ENCODE measurements at places on chromosomes 7 and 10.

DNA sequence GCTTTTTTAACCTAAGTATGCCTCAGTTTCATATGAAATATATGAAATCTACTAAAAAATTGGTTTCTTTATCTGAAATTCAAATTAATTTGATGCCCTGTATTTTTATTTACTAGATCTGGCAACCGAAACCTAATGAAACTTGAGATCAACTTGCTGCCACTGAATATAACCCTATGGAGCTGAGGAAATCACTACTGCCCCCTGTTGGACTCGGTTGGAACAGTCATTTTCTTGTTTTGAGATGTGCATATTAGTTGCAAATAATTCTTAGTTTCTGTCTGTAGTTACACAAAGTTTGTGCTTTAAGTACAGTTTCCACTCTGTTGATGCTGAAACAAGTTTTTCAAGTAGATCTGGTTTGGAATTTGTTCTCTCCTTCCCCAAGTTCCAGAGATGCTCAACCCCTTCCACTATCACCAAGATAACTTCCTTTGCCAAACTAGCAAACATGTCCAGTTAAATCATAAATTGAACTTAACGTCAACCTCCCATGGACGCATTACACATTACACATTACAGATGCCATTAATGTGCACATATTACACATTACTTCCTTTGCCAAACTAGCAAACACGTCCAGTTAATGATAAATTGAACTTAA, 22.2 kb upstream of the EXOC4 start:
- DNase-seq, result peak; percentile 34

DNA sequence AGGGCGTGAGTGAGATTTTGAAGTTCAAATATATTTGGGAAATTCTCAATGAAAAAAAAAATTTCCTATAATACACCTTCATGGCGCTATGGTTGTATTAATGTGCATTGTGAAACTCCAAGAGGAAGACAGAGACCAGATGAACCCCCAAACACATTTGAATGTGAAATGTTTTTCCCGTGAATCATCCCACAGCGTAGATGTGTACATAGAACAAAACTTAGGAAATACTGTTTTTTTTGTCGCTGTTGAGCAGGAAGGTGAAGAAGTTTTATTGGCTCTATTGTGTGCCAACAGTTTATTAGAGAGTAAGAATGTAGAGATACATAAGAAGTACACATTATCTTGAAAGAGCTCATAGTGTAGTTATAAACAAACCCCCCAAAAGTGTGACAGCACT, 134.0 kb downstream of the KCND2 start:
- no peak for DNase-seq

- DNase-seq, result no peak
Measured at GRCh38 chr10:120505056-120505455, 48.0 kb downstream of the PLPP4 start.

DNA sequence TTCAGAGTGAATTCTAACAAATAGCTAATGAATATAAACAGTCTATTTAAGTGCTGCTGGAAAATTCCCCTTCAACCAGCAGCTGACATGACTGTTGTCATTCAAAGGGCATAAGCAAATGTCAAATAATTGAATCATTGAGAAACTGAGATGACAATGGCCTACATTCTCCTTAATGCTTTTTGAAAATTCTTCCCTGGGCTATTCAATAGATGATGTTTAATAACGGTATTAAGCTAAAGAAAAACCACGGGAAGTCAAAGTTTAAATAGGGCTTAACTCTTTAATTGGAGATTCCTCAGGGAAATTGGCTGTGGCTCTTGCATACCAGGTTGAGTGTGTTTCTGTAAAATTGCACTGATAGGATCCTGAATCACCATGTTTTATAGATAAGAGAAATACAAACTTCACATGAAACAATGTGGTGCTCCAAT, 77.0 kb downstream of the ARL4A start:
- no peak for DNase-seq

- no peak for DNase-seq
Measured at GRCh38 chr10:94077042-94077441, 83.3 kb downstream of the PLCE1 start.

- no peak for DNase-seq
Measured at GRCh38 chr10:35237766-35238512, 98.4 kb upstream of the CCNY start.

DNA sequence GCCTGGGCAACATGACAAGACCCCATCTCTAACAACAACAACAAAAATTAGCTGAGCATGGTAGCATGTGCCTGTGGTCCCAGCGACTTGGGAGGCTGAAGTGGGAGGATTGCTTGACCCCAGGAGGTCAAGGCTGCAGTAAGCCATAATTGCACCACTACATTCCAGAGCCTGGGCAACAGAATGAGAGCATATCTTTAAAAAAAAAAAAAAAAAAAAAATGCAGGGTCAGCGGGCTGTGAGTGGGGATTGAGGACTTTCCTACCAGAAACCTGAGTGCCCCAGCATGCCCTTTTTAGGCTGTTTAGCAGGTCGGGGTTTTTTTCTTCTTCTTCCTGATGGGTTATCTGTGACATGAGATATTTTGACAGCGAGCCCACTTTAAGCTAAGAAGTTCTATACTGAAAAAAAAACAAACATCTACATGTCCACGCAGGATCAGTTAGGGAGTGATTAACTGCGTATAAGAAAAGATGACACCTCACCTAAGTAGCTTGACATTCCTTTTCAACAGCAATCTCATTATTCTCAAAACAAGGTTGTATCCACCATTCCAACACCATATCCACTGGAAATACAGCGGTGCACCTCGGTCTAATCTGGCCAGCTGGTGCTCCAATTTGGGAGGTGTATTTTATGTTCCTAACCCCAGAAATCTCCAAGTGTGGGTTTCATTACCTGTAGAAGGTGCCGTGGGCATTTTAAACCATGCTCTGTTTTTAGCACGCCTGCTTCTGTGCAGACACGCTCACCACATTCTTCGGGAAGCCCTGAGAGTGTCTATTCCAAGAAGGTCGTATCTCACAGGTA, 13.8 kb upstream of the RFC2 start:
- DNase-seq, result no peak

DNA sequence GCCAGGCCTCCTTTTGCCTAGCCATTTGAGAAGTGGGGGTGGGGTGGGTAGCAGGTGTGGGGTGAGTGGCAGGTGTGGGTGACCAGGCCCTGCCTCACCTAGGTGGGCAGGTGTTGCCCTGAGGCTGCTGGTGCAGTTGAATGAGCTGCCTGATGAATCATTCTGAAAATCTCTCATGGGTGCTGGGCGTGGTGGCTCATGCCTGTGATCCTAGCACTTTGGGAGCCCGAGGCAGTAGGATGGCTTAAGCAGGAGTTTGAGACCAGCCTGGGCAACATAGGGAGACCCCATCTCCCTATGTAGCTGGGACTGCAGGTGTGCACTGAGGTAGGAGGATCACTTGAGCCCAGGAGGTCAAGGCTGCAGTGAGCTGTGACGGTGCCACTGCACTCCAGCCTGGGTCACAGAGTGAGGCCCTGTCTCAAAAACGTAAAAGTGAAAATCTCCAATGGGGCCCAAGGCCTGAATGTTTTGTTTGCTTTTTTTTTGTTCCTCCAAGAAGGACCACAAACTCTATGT, 17.7 kb downstream of the TSPAN14 start:
- no peak for DNase-seq

DNA sequence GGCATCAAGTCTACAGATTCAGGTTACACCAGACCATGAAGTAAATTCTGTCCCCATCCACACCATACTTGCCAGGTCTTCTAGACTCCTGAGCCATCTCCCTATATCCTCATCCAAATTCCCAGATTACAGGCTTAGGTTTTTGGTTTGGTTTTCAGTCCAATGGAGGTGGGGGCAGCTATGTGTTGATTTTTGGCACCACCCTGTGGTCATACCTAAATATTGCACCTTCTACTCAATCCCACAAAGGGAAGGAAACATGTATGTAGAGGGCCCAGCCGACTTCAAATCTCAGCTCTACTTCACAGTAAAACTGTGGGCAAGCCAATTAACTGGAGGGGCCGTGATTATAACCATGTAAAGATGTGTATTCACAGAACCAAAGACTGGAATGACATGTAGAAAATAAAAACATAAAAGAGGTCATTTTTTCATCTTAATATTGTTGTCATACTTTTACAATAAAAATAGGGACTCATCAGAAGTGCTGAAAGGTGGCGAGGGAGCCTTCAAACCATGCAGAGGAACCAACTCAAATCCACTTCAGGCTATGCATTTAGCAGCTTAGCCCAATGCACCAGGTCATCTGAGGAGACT, 19.8 kb downstream of the ERCC6 start:
- peak; percentile 32 for DNase-seq

- no peak for DNase-seq
Measured at GRCh38 chr7:155392726-155393570, 65.0 kb upstream of the EN2 start.

- DNase-seq, result peak; percentile 14
Measured at GRCh38 chr10:44180321-44181168, 204.4 kb downstream of the CXCL12 start.

DNA sequence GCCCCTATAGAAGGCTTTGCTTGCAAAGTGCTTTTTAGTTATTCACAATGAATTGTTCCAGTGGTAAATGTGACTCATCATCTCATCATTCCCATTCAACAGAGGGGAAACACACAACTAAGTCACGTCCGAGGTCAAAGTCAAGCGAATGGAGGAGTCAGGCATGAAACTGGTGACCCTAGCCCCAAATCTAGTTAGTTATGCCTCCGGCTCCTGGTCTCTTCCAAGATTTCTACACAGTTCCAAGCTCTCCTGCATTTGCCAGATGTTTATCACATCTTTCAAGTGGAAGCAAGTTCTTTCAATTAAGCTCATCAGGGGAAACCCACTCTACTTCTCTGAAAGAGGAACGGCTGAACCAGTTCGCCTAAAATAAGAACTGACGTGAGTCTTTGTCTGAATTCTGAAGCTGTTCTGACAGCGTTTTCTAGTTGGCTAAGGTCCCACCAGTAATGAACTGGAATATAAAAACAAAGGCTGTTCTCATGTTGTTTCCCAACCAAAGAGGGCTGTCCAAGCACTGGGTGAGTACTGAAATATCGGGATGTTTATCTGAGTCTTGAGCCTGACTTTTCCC, 140.9 kb upstream of the NRBF2 start:
- DNase-seq, result no peak

DNA sequence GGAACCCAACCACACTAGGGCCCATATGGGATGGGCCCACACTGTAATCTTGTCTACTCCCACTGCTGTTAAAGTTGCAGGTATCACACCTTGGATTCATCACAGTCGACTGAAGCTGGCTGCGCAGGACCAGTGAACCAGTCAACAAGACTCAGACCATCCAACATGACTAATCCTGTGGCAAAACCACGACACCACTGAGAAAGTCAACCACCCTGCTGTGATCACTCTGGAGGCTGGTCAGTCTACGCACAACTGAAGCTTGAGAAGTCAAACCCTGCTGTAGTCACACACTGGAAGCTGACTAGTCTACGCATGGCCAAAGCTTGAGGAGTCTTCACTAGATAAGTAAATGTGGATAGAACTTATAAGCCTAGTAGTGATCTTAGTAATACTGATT, 9.6 kb upstream of the CYREN start:
- no peak for DNase-seq

DNA sequence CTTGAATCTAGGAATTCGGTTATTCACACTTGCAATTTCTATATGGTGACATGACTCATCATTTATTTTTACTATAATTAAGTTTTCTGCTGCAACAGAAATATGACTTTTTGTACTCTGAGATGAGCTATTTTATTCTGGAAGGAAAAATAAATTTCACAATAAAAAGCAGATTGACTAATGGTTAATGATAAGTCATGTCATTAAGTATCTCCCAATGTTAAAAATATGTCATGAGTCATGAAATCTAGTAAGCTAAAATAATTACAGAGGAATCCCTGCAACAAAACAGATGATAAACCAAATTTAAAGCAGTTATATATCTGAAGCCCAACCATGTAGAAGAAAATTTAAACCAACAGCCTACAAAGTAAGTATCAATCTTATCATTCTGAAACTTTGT, 149.2 kb downstream of the CACNA2D1 start:
- peak; percentile 9 for DNase-seq
